ENCODE measurements at places on chromosomes 12 and 14.
A peak's percentile ranks its signal among the peaks of the same experiment; 100 is the strongest.

- DNase-seq, result peak; percentile 10
Measured at GRCh38 chr14:59055439-59056045, 132.9 kb upstream of the DAAM1 start.

DNA sequence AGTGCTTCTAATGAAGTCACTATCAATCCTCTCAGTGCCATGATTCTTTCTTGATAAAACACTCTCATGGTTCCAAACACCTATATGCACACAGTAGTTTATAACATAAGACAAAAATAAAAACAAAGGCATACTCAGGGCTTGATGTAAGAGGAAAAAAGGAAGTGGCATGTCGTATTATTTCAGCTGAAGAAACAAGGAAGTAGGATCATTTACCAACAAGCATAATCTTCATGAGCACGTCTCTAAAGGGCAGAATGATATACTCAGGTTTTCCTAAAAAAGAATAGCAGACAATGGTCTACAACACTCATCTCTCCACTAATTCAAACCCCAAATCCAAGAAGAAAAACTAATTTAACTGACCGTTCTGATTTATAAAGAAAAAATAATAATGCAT lies 33.9 kb downstream of the NUMB start:
- DNase-seq, result no peak

DNA sequence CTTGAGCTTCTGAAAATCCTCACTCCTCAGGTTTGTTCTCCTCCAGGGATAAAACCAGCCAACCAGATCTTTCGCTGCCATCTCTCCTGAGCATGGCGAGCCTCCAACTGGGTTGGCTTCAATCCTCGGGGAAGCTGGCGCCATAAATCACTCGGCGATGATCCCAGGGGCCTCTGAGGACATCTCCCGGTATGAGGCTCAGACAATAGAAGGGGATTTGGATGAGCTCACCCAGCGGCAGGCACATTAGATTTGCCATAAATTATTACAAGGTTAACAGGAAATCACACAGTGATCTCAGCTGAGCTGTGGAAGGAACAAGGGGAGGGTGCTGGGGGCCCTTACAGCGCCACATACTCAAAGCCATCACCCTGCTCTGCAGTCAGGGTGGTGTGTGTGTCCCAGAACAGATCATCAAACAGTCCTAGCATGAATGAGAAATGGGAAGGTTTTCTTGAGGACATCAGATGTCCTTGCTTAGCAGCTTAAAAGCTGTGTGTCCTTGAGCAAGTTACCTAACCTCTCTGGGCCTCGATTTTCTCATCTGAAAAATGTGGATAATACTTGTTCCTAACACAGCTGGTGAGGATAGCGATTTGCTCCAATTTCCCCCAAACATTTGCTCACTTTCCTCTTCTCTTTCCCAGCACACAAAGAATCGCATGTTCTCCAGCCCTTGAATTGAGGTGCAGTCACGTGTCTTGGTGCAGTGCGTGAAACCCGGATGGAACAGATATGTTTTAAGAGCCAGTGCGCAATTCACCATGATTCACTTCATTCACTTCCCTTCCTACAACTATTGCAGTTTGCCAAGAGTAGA lies 142.8 kb downstream of the SCARB1 start:
- DNase-seq, result peak; percentile 87

- peak; percentile 10 for DNase-seq
Measured at GRCh38 chr12:29309320-29309902, 71.6 kb downstream of the ERGIC2 start.

- no peak for DNase-seq
Measured at GRCh38 chr14:32761381-32761968, 177.2 kb upstream of the NPAS3 start.

Measured in SK-N-MC (cell line).